ENCODE measurements at places on chromosomes 6 and 20.

DNA sequence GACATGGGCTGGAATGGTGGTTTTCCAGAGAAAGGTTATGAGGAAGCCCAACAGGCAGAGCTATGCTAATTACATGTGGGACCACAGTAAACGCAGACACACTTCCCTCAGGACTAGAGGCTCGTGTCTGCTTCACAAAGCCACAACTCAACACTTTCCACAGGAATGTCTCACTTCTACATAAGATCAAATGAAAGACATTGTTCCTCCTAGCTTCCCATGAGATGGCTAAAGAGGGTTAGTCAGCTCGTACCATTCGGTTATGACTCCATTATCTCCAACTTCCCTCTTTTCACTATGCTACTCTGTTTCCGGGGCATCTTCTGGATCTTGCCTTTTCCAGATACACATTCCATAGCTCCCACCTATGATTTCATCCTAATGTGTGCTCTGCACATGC is 29.1 kb upstream of the ZC3H12D start:
- DNase-seq = no peak

- no peak for DNase-seq
Observed at GRCh38 chr6:70998148-70998547, 41.3 kb upstream of the B3GAT2 start.

DNA sequence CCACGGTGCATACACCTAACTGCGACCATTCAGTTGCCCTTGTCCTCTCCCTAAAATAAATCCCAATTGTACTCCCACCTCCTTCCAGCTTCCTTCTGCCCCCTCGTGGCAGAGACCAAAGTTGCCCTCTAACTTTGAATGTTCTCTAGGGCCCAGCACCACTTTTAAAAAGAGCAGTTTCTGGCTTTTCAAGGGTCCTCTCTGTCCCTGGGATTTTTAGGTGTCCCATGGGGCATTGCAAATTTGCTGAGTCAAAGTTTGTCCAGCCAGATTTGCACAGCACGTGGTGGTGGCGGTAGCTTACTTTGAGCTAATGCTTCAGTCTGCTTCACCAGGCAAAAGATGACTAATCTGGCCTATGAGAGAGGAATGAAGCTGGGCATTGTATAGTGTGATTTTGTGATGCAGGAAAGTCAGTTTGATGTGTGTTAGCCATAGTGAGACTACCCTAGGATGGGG is 100.2 kb downstream of the PERP start:
- DNase-seq = peak; percentile 31

DNA sequence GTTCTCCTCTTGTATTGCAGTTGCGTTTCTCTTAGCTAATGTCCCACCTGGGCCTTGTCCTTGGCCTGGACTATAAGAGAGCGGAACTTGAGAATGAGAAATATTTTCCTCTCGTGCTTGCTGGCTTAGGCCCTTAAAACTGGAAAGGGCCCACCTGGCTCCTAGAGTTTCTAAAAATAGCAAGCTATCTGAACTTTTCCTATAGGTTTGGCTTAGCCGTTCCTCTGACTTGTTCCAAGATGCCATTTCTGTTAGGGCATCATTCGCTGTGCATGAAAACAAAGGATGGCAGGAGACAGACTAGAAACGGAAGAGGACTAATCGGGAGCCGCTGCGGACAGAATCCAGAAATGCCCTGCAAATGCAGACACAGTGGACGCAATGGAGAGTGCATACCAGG is 4.5 kb downstream of the RIPOR3 start:
- DNase-seq = no peak

DNA sequence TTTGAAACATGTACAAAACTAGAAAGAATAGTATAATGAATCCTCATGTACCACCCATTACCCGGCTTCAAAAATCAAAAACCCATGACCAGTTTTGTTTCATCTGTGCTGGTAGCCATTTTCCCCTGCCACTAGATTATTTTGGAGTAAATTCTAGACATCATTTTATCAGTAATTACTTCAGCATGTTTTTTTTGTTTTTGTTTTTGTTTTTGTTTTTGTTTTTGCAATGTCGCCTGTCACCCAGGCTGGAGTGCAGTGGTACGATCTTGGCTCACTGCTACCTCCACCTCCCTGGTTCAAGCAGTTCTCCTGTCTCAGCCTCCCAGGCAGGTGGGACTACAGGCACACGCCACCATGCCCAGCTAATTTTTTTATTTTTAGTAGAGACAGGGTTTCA is 8.0 kb upstream of the PKIG start:
- DNase-seq = no peak

GRCh38 chr20:19113343-19113930 is 99.0 kb upstream of the SLC24A3 start:
- no peak for DNase-seq
